ENCODE measurements at places on chromosomes 1 and 21. TPM values are rescaled to one million over a fixed set of nuclear protein-coding genes. Genes with fewer than 3 reads are reported as not detected.

- no peak for DNase-seq
Observed at GRCh38 chr1:168830562-168830961, 101.6 kb upstream of the DPT start.

- no peak for DNase-seq
Observed at GRCh38 chr1:161378014-161378413, 10.3 kb upstream of the CFAP126 start.

- no peak for DNase-seq
Observed at GRCh38 chr1:119662034-119662437, 14.0 kb upstream of the ZNF697 start.

Gene PPT1
- total RNA-seq: 41.8 TPM

DNA sequence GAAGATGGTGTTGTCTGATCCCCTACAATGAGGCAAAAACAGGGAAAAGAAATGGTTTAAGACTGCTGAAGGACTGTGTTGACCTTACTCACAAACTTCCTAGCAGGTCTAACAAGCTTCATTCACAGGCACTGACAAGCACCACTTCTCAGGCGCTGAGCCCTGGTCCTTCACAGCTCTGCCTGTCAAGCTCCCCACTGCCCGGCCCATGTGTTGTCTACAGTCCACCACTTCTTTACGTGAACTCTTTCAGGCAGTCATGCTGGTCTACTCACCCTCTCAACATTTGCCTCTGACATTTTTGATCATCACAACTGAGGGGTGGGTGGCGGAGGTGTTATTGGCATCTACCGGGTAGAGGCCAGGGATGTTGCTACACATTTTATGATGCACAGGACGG lies 40.7 kb upstream of the MYBPHL start:
- no peak for DNase-seq

DNA sequence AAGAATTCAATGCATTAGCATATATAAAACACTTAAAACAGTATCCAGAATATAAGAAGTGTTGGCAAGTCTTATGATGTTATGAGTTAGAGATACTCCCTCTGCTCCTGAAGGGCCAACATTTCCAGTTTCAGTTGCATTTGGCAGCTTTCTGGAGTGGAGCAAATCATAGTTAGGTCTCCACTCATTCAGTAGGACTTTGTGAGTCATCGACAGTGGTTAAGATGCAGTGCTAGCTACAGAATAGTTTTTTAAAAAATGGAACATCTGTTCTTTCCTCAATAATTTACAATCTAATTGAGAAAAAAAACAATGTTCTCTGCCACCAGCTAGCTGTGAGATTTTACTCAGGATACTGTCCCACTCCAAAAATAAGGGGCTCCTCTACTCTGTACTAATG lies 389.1 kb downstream of the HLX start:
- DNase-seq: no peak

- DNase-seq: no peak
Observed at GRCh38 chr1:178684542-178685000, 40.5 kb upstream of the RALGPS2 start.

- DNase-seq: no peak
Observed at GRCh38 chr1:10459184-10459583, 9.4 kb downstream of the CORT start.

DNA sequence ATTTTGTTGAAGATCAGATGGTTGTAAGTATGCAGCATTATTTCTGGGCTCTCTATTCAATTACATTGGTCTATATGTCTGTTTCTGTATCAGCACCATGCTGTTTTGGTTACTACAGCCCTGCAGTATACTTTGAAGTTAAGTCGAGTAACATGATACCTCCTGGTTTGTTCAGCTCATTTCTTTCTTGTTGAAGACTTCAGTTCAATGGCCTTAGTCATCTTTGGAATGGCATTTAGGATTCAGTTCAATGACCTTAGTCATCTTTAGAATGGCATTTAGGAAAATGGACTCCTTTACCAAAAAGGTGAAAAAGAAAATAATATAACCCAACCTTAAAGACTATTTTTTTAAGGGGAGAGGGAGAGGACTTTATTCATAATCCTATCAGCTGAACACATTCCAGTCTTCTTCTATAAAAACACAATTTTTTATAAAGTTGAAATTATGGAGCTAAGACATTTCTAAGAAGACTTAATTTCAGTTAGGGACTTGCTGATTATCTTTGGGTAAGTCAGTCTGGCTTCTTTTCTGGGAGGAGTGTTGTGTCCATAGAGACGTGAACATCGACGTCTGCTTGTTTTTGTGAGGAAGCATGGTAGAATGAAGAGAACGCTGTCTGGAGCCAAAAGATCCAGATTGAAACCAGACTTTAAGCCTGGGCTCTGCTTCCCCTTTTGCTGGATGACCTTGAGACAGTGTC lies 48.3 kb downstream of the DDR2 start:
- no peak for DNase-seq

GRCh38 chr21:37699024-37699775 lies 217.1 kb downstream of the KCNJ6 start:
- no peak for DNase-seq

Gene NR5A2
- total RNA-seq: 0.07 TPM

Gene PTPRC
- 426 TPM for total RNA-seq

DNA sequence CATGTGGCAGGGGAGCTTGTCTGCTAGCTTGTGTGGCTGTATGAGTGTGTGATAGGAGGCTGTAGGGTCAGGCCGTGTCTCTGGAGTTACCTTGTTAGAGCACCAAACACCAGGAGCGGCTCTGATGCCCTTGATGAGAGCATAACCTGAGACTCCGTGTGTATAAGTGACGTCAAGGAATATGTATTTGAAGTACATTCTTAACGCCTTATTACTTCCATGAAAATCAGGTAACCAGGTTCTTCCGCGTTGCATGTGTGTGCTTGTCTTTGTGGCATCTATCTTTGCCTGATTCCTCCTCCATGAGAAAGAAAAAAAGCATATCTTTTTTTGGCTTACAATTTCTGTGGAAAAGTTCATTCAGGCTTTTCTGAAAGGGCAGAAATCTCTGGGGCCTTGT lies 4.6 kb downstream of the OLFML3 start:
- DNase-seq: no peak

Gene PRKAA2
- total RNA-seq: not detected

GRCh38 chr1:95340061-95340460 lies 106.1 kb downstream of the RWDD3 start:
- no peak for DNase-seq

DNA sequence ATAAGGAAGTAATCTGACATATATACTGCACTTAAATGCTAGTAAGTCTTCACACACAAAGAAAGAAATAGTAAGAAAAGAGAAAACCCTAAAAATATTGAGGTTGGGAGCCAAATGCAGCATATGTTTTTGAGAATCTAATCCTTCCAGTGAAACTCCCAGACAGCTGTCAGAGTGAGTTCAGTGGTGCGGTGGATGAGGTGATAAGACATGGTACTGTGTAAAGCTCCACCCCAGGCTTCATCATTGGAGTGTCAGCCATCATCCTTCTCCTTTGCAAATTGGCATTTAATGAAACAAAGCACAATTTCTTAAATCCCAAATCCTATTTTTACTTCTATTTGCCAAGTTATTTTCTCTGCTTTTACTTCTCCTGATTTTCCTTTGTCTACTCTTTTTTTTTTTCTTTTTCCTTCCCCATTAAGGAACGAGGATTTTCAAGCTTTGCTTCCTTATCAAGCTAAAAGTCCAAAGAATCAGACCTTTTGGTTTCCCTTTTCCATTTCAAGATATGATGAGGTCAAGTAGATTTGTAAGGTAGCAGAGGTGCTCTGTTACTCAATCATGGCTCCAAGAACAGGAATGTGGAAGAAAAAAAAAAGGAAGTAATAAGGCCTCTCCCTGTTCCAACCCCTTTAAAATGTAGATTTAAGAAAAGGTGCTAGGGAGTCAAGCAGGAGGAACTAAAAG lies 343.3 kb downstream of the SETD4 start:
- DNase-seq: no peak

Gene PLOD1
- total RNA-seq: 15.7 TPM

DNA sequence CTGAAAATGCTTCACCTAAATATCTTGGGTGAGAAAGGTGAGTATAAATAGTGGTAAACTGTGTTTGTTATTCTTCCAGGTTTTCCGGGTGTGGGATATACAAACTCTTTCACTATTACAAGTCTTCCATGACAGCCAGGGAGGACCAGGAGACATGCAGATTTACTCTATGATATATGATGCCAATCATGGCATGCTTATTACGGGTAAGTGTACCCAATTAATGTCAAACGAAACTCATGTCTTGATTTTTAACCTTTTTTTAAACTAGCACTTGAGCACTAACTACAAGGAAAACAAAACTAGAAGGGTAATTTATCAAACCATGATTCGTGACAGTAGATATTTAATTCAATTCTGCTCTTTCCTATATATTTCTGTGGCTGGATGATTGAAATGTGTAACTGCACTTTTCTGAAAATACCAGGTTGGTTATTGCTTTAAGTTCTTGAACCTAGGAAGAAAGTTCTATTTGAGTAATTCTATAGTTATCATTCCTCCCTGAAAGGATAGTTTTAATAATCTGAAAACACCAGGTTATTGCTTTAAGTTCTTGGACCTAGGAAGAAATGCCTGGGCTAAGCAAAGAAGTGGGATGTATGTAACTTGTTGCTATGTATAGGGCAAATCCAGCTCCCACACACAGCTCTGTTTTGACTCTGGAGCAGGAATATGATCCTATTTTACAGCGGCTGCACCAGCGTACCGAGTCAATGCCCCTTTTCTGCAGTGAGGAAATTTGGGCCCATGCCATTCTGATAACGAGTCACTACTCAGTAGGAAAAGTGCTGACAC lies 86.4 kb downstream of the WDR64 start:
- no peak for DNase-seq

Gene TENT5C
- total RNA-seq: 56.2 TPM

- no peak for DNase-seq
Observed at GRCh38 chr1:212593821-212594251, 14.7 kb upstream of the ATF3 start.

DNA sequence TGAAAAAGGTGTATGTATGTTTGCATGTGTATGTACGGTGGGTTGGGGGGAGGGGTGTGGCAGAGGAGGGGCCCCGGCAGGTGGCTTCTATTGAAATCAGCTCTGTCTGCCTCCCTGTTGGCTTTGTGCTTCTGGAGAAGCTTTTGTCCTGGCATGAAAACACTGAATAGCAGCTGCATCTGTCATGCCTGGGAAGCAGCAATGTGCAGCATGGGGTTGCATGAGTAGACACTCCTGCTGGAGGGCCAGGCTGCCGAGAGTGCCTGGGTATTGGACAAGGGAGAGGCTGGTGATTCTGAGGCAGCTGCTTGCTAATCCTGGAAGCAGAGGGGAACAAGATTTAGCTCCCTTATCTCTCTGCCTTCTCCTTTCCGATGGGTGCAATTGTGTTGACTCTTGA lies 20.5 kb downstream of the MAPKAPK2 start:
- DNase-seq: no peak

- no peak for DNase-seq
Observed at GRCh38 chr1:211488641-211489040, 3.3 kb downstream of the RD3 start.

- no peak for DNase-seq
Observed at GRCh38 chr1:32068957-32069588, 3.7 kb upstream of the TMEM39B start.

GRCh38 chr1:200448034-200448762 lies 38.4 kb upstream of the ZNF281 start:
- no peak for DNase-seq

Gene SEMA6C
- 0.67 TPM for total RNA-seq

Gene BEST4
- total RNA-seq: 0.62 TPM

DNA sequence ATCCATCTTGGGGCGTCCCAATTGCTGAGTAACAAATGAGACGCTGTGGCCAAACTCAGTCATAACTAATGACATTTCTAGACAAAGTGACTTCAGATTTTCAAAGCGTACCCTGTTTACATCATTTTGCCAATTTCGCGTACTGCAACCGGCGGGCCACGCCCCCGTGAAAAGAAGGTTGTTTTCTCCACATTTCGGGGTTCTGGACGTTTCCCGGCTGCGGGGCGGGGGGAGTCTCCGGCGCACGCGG lies 282 bp upstream of the SOD1 start:
- no peak for DNase-seq

DNA sequence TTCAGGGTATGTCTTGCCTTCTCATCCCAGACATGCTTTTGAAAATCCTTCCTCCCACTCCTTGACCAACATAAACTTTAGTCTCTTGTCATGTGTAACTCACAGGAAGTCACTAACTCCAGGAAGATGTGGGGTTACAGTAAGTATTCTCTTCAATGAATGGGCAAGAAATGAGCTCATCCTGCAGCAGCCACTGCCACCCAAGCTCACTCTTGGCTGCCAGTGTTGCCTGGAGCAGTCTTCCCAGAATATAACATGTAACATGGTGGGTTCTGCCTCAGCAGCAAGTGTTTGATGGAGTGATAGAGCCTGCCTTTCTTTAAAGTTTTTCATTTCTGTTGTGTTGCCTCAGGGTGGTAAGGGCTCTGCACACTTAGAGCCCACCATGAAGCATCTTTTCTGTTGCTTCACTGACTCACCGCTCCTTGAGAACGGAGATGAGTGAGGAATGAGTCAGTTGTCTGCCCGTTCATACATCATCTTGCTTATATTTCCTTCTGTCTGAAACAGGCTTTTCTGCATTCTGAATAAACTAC lies 187.0 kb downstream of the TPR start:
- no peak for DNase-seq

GRCh38 chr1:236837897-236838296 lies 42.8 kb downstream of the MTR start:
- no peak for DNase-seq

- no peak for DNase-seq
Observed at GRCh38 chr1:184734980-184735379, 19.7 kb downstream of the EDEM3 start.

DNA sequence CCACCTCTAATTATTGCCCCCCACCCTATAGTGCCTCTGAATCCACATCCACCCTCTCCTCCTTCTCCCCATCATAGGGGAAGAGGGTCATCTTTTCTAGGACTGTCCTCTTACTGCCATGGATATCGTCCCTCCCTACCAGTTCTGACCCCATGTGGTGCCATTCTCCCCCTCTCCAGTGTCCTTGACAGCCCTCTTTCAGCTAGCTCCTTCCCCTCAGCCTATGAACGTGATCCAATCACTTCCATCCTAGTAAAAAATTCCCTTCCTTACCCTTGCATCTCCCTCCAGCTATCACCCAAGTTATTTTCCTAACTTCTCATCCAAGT lies 172.7 kb downstream of the RRAGC start:
- DNase-seq: no peak

GRCh38 chr21:29053011-29053553 lies 20.4 kb downstream of the CCT8 start:
- no peak for DNase-seq

Gene PGLYRP3
- not detected for total RNA-seq

Gene CAPN8
- total RNA-seq: not detected

- DNase-seq: no peak
Observed at GRCh38 chr21:42343963-42344510, 6.8 kb downstream of the TFF2 start.

Measured in activated B cell treated with CpG ODN at 0.5 μM for 24 hours (primary cell).